Epithelial cell of prostate (primary cell): ENCODE measurements at places on chromosomes 5 and 9.

DNA sequence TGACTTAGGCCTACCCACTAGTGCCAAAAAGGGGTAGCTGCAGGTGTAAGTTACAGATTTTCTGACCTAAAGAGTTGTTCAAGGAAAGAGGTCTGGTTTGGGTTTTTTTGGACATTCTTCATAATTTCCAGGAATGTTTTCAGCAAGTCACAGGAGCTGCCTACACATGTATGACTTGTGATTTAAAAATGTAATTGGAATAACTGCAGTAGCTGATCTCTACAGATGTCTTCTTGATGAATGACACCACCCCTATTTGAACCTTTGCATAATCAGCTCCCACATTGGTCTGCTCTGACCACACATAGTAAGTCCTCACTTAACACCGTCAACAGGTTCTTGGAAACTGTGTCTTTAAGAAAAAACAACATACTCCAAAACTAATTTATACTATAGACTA is 481.4 kb downstream of the RASEF start:
- no peak for DNase-seq

GRCh38 chr9:33170464-33171415 is 3.6 kb upstream of the B4GALT1 start:
- no peak for DNase-seq

- no peak for DNase-seq
Observed at GRCh38 chr9:25472085-25472607, 206.1 kb downstream of the TUSC1 start.

DNA sequence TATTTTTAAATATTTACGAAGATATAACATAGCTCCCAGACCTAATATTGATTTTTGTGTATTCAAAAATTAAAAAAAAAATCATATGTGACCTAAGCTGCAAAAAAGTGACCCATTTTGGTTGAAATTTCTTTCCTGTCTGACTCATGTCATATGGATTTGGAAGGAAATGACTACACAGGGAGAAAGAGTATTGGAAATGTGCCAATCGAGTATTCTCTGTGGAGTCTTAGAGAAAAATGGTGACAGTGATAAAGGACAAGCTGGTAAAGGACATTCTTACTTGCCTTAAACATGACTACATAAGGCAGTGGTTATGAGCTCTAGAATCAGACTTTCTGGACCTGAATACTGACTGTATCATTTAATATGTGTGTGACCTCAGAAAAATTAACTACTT is 262.9 kb upstream of the PTPRD start:
- no peak for DNase-seq

GRCh38 chr9:133994353-133995011 is 2.4 kb upstream of the VAV2 start:
- no peak for DNase-seq

DNA sequence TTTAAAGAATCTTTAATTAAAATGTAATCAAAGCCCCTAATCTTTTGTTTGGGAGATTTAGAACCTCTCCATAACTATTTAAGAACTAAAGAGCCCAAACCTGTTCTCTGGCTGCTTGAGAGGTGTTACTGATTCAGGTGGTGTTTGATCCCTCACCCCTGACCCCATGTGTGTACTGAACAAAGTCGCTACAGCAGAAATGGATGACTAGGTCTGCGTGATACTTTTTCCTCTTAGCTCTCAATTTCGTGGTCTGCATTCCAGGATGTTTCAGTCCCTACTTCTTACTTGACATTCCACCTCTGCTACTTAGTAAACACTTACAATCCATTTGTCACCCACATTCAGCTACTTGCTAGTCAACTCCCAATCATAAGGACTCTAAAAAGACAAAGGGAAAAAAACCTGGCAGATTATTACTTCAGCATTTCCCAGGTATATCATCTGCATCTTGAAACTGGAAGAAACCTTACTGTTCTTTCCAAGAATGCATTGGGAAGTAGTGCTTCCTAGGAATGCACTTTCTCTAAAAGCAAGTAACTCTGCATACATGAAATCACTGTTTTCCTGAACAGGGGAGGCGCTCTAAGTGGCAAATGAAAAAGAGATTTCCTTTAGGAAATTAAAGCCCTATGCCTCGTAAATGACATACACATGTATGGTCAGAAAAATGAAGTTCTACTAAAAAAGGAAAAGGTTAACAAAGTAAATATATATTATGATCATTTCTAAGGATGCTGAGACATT is 1091.6 kb downstream of the PTPRD start:
- no peak for DNase-seq

DNA sequence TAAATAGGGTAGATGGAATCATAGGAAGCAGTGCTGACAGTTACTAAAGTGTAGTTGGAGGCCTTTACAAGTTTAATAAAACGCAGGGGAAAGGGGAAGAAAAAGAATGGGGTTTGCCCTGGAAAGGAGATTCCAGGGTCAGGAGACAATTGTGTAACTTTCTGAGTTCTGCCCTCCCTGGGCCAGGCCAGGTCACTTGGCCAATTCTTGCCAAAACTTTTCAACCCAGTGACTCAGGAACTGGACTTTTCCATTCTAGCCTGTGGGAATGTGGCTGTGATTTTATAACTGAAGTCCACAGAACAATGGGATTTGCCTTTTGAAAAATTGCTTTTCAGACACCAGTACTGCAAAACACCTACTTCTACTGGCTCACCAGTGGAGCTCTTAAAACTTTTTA is 289.8 kb upstream of the ANKRD55 start:
- no peak for DNase-seq

- DNase-seq: peak; percentile 55
Observed at GRCh38 chr5:79845448-79846197, 145.4 kb downstream of the MTX3 start.

- no peak for DNase-seq
Observed at GRCh38 chr9:3828495-3828894, 302.7 kb upstream of the RFX3 start.

DNA sequence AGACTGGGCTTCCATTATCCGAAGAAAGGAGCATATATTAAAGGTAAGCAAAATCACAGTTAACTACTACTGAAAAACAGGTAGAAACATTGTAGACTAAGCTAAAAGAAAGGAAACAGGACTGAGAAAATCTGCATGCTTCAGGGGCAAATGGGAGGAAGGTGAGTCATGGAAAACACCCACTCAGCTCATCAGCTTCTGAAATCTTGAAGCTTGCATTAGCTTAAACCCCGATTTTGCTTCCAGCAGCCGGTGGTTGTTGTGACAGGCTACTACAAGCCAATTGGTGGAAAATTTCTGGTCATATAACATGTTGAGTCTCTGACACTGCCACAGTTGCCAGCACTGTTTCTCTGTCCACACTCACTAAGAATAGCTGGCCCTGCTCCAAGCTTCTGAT is 179.6 kb upstream of the PUM3 start:
- no peak for DNase-seq

- DNase-seq: peak; percentile 5
Observed at GRCh38 chr9:13728917-13729811, 449.7 kb upstream of the MPDZ start.

- no peak for DNase-seq
Observed at GRCh38 chr5:59799668-59800346, 93.7 kb downstream of the PDE4D start.

DNA sequence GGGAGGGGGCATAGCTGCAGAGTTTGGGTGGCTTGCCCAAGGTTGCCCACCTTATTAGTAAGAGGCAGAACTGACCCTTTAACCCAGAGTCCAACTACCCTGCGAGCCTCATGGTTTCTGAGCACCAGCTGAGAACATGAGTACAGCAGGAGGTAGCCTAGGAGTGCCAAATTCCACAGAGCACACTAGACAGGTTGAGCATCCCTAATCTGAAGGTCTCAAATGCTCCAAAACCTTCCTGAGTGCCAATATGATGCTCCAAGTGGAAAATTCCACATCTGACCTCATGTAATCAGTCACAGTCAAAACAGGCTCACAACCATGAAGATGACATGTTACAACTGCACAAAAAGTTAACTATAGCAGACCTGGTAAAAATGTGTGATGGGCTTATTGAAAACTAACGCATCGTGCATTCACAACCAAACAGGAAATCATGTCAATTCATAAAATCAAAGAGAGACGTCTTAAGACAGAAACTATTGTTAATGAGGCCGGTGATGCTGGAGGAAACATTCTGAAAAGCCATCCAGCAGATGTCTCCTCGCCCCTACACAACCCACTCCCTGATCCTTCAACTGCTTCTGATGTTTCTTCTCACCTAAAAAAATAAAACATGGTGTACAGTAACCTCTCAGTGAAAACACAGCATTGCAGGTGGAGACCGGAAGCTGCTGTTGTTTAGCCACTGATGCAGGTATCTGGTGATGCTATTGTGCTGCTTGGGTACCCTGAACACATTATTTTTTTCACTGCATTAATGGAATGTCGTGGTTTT is 25.0 kb downstream of the PTCH1 start:
- no peak for DNase-seq

DNA sequence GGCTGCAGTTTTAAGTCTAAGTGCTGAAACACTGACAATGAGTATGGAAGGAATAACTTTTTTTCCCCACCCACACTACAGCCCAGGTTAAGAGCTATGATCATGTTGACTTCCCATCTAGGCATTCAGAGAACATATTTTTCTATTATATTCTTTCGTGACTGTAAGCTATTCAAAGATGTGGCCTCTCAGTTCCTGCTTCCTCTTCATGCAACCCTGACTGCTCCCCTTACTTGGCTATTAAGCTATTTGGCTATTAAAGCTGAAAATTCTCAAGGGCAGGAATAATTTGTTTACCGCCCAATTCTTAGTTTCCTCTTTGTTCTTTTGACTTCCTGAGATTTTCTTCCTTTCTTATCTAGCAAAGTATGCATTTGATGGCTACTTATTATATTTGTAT is 18.6 kb upstream of the ALDH1A1 start:
- no peak for DNase-seq

DNA sequence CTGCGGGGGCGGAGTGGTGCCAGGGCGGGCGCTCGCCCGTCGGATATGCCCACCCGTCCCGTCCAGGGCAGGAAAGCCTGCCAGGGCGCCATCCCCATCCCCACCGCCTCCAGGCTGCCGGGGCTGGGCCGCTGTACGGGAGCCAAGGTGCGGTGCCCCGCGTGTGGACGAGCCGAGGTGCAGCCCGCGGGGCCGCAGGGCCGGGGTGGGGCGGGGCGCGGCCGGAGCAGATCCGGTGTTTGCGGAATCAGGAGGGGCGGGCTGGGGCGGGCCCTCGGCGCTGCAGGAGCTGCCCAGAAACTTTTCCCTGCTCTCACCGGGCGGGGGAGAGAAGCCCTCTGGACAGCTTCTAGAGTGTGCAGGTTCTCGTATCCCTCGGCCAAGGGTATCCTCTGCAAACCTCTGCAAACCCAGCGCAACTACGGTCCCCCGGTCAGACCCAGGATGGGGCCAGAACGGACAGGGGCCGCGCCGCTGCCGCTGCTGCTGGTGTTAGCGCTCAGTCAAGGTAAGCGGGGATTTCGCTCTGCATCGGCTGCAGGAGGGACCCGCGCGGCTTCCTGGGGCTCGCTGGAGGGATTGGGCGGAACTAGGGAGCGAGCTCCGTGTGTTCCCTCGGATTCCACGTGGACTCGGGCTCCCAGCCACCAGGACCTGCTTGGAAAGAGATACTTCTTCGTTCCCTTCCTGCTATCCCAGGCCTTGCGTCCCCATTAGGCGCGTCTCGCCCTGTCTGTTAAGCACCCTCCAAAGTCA is at the start of gene ITGA2:
TSS of gene ITGA2 (plus strand) at position 328 of the 756 bp plus-strand sequence. CDS start at position 445, 117 bp downstream.
- peak; percentile 36 for DNase-seq

- DNase-seq: peak; percentile 55
Observed at GRCh38 chr5:142872795-142873194, 102.6 kb downstream of the ARHGAP26 start.

DNA sequence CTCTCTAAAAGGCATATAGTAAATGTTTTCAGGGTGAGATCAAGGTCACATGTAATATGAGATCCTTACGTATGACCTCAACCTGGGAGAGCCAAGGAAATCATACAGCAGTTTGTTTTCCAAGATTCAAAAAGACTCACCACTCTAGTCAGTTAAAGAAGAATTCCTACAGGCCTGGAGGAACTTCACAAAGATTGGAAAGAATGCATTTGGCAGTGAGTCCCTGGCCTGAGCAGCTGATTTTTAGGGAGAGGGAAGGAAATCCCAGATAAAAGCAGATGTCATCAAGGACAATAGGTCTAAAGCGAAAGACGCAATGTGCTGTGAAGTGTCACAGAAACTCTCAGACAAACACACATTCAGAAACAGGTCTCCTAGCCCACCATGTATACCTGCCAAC is 424.0 kb upstream of the ZNF462 start:
- no peak for DNase-seq

DNA sequence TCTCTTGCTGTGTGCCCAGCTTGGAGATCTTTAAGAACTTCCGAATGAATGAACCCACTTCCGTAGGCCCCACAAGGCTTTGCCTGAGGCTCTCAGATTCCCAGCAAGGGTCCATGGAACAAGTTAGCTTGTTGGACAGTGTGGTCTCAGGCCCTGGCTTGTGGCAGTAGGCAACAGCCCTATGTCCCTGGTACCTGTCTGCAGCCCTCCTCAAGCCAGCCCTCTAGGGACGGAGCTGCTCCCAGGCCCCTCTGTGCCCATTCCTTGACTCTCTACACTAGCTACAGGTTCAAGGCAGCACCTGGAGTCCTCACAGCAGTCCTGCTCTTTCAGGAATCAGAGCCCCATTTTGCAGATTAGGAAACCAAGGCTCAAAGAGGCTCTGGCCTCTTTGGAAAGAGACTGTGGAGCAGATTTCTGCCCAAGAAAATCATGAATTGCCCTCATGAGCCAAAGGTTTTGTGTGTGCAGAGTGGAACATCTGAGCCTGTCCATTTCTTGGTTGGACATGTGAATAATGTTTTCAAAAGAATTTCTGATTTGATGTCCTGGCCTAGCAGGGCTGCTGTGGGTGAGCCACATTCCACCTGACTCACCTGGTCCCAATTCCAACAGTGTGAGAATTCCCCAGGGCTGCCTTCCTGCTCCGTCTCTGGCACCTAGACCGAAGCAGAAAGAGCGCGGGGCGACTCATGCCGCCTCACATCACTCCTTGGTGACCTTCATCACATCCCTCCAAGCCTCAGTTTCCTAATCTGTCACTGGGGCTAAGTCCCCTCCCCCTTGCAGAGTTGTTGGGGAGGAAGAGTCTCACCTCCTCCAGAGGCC is 131.7 kb downstream of the BARX1 start:
- no peak for DNase-seq

- no peak for DNase-seq
Observed at GRCh38 chr5:143713047-143714003, 98.6 kb upstream of the HMHB1 start.

DNA sequence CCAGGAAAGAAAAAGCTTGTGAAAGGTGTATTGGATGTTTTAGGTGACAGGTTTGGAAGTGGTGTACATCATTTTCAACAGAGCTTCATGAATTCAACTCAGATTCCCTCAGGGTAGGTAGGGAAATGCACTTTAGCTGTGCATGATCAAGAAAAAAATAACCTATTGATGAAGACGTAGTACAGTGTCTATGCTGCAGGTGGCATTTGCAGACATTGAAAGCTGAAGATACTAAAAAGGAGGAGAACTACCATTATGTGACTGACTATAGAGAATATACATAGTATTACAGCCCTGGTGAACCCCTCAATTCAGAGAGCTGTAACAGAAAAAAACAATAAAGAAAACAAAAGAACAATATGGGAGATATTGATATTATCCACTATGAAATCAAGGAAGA is 2344.7 kb upstream of the ACO1 start:
- DNase-seq: no peak
